Astrocyte (in vitro differentiated cells and primary cell): ENCODE measurements at places on chromosomes 12 and 14.

DNA sequence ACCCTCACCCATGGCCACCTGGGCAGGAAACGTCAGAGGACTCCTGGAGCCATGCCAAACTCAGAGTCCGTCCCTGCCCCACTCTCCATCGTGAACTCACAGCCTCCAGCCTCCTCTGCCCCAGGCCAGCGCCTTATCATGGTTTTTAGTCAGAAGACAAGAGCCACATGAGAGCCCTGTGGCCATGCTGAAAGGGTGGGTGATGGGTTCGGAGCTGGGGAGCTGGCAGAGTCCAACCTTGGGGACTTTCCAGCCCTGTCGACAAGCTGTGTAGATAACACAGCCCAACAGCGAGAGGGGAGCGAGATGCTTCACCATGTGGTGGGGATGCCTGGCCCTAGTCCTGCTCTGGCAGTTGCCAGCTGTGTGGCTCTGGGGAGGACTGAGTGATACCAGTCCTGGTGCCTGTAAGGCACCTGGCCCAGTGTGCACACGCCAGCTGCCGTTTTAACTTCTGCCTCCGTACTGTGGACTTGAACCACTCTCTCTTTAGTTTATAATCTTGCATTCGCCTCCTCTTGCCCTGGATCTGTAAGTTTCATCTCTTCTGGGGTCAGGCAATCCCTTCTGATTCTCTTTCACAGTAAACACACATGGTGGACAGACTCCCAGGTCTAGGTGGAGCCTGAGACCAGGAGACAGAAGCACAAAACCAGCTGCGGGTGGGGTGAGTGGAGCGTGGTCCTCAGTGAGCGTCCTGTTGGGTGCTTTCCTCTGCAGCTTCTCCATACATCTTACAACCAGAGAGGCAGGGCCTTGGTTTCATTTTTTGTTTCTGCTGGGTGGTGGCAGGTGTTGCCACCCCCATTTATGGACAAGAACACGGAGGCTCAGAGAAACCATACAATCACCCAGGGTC, 55.3 kb downstream of the RIN3 start:
- no peak for DNase-seq

DNA sequence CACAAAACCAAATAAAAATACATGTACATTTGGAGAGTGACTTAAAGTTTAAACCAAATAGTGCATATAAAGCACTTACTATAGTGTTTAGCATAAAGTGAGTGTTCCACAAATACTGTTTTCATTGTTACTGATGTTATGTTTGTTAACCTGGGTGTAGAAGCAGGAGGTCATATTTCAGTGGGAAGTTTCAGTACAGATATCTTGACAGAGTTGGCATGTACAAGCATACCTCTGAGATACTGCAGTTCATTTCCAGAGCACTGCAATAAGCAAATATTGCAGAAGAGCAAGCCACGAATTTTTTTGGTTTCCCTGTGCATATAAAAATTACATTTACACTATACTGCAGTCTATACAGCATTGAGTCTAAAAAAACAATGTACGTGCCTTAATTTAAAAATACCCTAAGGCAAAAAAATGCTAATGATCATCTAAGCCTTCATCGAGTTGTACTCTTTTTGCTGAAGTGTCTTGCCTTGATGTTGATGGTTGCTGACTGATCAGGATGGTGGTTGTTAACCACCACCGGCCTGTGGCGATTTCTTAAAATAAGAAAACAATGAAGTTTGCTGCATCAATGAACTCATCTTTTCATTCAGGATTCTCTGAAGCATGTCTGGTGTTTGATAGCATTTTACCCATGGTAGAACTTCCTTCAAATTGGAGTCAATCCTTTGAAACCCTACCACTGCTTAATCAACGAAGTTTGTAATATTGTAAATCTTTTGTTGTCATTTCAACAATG, 361.1 kb upstream of the RPL10L start:
- no peak for DNase-seq

DNA sequence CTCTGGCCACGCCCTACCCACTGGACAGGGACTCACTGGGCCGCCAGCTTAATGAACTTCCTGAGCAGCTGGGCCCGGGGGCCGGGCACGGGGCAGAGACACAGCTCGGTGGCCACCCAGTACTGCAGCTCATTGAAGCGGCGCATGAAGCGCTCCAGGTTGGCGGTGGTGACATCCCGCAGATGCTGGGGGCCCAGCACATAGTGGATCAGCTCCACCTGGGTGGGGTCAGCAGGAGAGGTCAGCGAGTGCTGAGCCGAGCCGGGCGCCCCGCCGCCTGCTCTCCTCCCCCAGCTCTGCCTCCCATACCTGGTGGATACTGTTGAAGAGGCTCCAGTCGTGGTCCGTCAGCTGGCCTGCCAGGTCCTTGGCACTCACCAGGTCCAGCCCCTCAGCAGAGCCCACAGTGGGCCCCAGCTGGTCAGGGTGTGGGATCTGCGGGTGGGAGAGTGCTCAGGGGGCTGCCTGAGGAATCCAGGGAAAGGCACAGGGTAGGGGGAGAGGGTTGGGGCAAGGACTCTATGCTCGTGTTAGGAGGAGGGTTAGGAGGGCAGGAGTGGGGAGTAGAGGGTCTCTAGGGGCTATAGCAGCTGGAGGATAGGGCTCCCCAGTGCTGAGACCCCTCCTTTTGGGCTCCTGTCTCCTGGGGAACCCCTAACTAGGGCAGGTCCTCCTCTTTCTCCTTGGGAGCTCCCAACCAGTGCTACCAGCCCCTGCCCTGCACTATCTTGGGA, 15.5 kb upstream of the ENDOU start:
- no peak for DNase-seq

DNA sequence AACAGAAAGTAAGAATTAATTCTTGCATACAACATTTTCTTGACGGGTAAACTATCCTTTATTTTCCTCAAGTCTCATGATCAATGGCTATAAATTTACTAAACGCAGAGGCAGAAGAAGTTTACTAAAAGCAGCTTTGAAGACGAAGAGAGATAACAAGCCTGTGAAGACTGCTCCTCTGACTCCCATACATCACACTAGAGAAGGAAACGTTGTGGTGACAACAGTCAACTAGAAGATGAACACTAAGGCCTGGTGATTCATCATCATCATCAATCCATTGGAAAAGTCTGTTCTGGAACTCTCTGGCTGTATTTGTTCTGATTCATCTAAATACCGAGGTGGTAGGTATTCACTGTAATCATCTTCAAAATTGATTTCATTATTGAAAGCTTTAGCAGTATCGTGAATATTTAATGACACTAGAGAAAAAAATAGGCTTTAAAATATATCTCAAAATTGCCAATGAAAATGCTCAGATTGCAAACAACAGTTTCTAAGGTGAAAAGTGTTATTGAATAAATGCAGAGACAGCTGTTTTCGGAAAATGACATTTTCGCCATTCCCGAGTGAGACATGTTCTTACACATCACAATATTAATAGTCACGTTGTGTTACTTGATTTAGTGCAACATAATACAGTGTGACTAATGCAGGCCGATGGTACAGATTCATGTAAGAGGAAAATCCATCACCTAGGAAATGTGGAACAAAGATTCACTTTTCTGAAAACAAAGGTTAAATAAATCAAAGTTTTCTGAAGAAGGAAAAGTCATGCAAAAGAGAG, 260.5 kb downstream of the C12orf50 start:
- no peak for DNase-seq

DNA sequence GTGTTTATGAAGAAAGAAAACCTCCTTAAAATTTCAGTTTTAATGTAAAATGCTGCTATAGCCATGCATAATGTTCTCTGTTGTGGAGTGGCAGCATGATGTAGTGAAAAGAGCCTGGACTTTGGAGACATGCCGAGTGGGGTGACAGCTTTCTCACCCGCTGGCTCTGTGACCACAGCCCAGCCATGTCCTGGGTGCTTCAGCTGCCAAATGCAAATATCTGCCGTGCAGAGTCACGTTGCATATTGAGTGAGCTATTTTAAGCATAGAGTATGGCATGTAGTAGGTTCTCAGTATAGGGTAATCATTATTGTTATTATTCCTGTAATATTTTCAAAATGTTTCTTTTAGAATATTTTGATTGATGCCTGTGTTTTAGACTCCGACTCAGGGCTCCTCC, 15.5 kb upstream of the TCTN2 start:
- no peak for DNase-seq

GRCh38 chr14:90791486-90791885, 24.7 kb downstream of the TTC7B start:
- no peak for DNase-seq

- peak; percentile 81 for DNase-seq
Observed at GRCh38 chr14:61662437-61663311, 32.6 kb upstream of the HIF1A start.

- no peak for DNase-seq
Observed at GRCh38 chr14:106491851-106492250, 965.5 kb downstream of the TMEM121 start.

- no peak for DNase-seq
Observed at GRCh38 chr12:44551631-44552030, 324.5 kb downstream of the NELL2 start.

- DNase-seq, result no peak
Observed at GRCh38 chr14:60242429-60242828, 6.6 kb upstream of the PPM1A start.

DNA sequence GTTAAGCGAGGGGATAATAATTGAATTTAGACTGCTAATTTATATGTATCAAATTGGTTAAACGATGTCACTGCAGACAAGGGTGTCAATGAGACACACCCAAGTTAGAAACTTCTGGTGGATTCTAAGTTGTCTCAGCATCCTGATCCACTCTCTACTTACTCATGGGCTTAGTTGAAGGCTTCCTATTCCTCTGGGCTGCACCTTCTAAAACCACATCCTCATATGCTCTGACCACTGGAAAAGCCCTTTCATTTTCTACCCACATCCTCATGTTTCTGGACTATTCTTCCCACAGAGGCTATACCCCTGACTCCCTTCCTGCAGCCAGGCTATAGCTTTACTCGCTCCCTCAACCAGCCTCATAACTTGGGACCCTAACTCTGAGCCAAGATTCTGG, 493.8 kb downstream of the VRK1 start:
- peak; percentile 26 for DNase-seq

GRCh38 chr14:56142314-56142713, 24.1 kb downstream of the PELI2 start:
- DNase-seq, result no peak

GRCh38 chr12:40907115-40907527, 214.9 kb downstream of the CNTN1 start:
- DNase-seq, result peak; percentile 36

DNA sequence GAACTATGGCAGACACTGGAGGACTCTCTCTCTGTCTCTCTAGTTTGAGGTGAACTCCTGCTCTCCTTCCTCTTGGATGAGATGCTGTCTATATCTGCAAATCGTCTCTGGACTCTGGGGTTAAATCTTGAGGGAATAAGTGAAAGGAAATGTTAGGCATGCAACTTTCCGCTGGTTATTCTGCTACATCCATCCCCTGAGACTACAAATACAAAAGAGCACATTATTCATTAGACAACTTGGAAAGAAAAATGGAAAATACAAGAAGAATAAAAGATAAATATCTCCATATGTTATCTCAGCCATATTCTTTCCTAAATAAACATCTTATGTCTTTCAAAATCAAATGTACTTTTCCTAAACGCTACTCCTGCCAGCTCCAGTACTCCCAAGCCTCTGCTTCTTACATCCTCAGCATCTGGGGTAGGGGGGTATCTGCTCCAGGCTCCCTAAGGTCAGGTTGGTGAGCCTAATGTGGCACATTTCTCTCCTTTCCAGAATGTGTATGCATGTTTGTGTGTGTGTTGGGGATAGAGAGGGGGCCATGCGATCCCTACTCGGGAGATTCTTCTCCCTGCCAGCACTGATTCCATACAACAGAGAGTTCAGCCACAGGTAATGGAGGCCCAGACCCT, 102.9 kb upstream of the FSCB start:
- no peak for DNase-seq

DNA sequence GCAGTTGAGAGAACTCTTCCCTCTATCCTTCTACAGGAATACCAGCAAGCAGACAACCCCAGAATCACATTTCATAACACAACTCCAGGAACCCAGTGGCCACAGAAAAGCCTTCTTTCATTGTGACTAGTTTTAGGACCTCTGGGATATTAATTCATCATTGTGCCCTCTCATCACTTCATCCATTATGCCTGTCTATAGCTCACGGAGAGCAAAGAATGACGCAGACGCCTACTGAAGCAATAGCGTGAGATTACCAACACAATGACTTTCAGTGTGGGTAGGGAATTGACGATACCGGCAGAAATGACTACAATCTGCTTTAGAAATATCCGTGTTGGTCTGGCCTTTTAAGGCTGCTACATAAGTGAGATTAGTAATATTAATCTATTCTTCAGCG, 158.1 kb upstream of the FOXG1 start:
- peak; percentile 72 for DNase-seq

- no peak for DNase-seq
Observed at GRCh38 chr12:108419949-108420348, 80.8 kb upstream of the CMKLR1 start.

DNA sequence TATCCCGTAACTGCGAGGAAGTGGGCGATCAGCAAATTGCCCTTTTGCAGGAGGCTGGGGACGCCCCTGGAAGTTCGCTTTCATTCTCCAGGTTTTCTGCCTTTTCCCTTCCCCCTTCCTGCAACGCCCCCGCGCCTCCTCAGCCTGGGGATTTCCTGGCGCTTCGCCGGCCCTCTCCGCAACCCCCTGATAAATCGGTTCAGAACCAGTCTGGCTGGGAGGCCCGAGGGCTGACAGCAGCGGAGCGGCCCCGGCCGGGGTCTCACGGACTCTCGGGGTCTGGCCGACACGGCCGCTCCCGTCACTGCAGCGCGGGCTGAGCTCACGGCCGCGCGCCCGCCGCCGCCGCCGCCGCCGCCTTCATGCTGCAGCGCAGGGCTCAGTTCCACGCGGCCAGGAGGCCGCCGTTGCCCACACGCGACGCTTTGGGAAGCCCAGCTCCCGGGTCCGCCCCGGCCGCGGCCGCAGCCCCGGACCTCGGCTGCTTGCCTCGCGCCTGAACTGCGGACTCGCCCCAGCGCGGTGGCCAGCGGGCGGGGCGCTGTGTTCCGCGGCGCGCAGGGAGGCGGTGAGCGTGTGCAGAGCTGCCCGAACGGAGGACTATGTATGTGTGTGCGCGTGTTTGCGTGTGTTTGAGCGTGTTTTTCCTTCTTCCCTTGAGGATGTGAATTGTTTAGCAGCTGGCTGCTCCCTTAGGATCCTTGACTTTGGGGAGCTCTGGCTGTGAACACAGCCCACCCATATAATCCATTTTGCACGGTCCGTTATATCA, at the start of gene LRFN5:
Gene LRFN5, plus strand, starts transcription at position 345 of the 772 bp plus-strand sequence.
- peak; percentile 40 for DNase-seq

- no peak for DNase-seq
Observed at GRCh38 chr14:24258119-24258518, 4.9 kb downstream of the TGM1 start.

- DNase-seq, result peak; percentile 76
Observed at GRCh38 chr12:47995981-47996401, 8.3 kb downstream of the COL2A1 start.

GRCh38 chr12:105201299-105201698, 34.7 kb downstream of the APPL2 start:
- no peak for DNase-seq
